Mesothelial cell of epicardium (in vitro differentiated cells): ENCODE measurements at places on chromosomes 7 and 10. TPM values are rescaled to one million over a fixed set of nuclear protein-coding genes. Genes with fewer than 3 reads are reported as not detected.
A peak's percentile ranks its signal among the peaks of the same experiment; 100 is the strongest.

Gene RELN
- 7.3 to 9.7 TPM (median 8.6 TPM) in 3 replicates for total RNA-seq

DNA sequence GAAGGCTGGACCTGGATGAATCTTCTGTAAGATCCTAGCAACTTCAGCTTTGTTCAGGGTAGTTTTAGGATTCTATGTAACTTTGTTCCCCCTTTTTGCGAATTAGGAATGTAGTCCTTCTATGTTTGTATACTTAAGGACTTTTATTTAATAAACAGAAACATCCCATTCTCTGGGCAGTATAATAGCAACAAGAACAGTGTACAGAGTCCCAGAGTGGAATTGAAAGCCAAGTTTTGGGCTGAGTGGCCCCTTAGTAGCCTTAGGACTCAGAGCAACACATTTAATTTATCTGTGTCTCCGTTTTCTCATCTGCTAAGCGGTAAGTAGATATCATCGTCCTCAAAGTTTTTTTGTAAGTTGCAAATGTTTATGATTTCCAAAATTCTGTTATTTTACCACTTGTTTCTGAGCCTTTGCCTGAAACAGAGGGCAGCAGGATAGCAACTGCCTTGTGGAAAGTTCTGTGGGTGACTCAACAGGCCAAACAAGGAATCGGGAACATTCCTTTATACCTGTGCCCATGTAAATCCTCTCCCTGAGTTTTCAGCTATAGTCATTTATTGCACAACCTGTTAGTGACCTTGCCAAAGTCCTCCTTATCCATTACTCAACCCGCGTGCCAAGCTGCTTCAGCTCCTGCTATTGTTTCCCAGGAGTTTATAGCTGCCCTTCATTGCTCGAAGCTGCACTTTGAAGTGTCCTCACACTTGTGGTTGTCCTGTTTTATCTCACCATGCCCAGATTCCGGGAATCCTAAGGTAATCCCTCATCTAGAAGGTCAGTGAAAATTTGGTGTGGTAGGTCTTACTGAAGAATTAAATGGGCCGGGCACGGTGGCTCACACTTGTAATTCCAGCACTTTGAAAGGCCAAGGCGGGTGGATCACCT, 199.1 kb upstream of the AHR start:
- DNase-seq = no peak

GRCh38 chr10:94403380-94404213, 1.3 kb downstream of the TBC1D12 start:
- DNase-seq = peak; percentile 24

Gene GBX1
- total RNA-seq = 0.20 TPM in 1 of 3 replicates, not detected in the others

DNA sequence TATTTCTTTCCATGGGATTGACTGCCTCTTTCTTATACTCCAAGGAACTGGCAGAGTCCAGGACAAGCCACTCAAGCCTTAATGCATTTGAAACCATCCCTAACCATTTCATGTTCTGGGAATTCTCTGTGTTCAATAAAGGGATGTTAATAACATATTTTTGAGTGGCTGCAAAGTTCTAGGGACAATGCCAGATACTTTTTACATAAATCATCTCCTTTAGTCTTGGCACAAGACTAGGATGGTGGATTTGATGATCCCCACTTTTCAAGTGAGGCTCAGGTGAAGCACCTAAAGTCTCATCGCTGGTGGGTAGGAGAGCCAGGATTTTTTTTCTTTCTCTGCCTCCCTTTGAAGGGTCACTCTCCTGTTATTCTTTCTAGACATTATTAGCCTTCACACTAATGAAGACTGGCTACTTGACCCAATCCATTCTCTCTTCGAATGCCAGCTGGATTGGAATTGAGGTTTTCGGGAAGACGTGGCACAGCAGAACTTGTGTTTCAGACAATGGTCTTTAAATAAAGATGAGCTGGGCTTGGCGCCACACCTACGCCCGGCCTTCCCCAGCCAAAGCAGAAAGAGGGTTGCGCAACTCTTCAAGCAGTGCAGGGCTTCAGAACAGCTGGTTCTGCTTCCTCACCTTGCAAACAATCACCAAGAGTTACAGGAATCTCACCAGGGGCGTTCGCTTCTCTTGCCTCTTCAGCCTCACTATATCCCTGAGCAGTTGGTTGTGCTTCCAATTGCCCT, 73.8 kb upstream of the BMPER start:
- no peak for DNase-seq

- DNase-seq = no peak
Observed at GRCh38 chr10:8121201-8121890, 66.9 kb downstream of the GATA3 start.

Gene CFAP46
- total RNA-seq = 3.1 to 4.1 TPM (median 3.2 TPM) in 3 replicates

DNA sequence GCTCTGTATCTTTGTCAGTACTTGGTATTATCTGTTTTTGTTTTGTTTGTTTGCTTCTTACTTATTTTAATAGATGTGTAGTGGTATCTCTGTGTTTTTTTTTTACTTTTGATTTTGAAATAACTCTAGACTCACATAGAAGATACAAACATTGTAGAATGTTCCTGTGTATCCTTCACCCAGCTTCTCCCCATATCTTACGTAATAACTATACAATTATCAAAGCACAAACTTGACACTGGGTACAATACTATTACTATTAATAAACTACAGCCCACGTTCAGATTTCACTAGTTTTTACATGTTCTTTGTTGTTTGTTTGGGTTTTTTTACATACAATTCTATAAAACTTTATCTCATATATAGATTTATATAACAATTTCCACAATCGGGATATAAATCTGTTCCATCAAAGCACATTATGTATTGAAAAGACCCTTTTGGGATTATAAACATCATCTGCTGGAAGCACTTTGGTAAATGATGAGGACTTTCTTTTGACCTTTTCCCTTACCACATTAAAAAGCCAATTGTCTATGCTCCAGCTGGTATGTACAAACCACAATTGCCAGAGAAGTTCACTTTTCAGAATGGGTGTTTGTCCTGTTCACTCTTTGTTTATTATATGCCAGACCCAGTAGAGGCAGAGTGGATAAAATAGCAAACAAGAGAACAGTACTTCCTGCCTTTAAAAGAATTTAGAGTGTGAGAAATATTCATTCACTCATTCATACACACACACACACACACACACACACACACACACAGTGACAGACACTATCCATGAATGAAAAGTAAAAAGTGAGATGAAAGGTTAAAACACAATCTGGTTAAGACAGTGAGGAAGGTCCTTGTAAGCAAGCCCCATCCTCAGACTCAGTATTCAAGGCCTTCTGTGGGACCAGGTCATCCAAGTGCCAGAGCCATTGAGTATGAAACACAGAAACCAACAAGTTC, 113.0 kb downstream of the SGMS1 start:
- no peak for DNase-seq

Gene CALML5
- total RNA-seq = 0.42 TPM in 1 of 3 replicates, not detected in the others

- DNase-seq = no peak
Observed at GRCh38 chr10:21458126-21458871, 67.2 kb downstream of the SKIDA1 start.

DNA sequence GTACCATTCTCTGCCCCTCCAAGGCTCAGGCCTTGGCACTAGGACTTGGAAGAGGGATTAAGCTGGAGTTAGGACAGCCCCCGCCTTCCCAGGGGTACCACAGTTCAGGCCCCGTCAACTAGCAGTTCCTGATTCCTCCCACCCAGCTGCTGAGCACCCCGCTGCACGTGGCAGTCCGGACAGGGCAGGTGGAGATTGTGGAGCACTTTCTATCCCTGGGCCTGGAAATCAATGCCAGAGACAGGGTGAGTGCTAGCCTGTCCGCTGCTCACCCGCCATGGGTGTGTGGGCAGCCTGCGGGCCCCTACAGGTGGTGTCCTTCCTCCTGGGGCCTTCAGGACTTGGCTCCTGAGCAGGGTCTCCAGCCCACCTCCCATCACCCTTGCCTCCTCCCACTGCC, 2.0 kb upstream of the HOGA1 start:
- DNase-seq = no peak

GRCh38 chr10:124544711-124545110, 83.1 kb downstream of the LHPP start:
- DNase-seq = no peak

Gene CDK1
- 41.9 to 42.4 TPM (median 42.3 TPM) in 3 replicates for total RNA-seq

Gene MMD2
- not detected in 3 replicates for total RNA-seq

DNA sequence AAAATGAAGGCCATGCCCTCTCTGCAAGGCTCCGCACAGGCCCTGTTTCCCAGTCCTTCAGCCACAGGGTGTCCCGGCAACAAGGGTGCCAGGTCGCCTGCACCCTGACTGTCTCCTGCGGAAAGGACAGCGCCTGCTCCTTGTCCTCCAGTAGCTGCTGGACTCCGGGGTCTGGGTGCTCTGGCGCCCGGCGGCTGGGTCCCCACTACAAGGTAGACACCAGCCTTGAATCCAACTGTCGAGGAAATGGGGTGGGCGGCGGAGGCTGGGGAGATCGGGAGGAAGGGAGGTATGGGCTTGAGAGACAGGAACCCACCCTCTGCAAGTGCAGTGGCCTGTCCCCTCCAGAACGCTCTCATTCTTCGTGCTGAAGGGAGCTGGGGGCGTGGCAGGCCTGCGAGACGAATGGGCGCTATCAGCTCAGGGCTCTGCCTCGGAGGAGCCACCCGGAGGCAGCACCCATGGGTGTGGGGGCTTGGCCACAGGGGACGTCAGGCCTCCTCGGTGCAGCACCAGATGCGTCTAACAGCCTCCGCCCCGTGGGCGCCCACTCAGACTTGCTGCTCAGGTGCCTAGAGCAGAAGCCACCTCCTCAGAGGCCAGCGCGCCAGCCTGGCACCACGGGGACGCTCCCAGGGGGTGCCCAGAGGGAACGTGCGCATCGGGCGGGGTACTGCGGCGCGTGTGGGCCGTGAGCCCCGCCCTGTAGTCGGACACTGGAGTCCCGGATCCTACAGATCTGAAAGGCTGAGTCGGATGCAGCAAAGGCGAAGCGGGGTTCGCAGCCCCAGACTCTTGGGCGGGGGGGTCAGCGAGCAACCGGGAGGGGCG, 15.6 kb downstream of the ADAM8 start:
- no peak for DNase-seq

Gene STEAP4
- total RNA-seq = 0.09 to 0.18 TPM (median 0.16 TPM) in 3 replicates

DNA sequence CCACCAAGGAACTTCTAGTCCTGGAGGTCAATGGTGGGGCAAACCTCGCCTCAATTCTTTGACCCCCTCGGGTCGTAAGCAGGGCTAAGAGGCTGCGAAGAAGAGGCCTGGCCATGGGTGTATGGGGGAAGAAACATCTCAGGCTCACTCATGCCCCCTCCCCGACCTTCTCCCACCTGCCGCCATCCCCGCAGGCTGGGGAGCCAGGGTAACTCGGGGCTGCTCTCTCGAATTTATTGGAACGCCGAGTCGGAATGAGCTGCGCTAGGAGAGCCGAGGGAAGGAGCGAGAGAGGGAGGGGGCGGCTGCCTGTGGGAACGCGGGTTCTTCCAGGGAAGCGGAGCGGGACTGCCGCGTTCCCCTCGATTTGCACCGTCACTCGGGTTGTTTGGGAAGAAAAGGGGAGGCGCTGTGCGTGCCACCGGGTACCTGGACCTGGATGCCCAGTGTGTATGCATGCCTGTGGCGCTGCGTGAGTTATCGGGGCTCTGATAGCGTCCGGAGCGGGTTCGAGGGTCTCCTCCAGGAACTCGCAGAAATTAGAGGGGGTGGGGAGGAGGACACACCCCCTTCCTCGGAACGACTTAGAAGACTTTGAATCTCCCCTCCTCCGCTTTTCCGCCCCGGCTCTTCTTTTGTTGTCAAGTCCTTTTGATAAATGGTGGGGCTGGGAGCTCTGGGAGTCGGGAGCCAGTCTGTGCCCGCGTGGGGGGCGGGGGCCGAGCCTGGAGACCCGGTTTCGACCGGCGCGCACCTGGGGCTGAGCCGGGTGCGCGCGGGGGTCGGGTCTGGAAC, 1.8 kb upstream of the ZNF503 start:
- peak; percentile 81 for DNase-seq

GRCh38 chr7:137961200-137962177, 40.4 kb downstream of the CREB3L2 start:
- no peak for DNase-seq

DNA sequence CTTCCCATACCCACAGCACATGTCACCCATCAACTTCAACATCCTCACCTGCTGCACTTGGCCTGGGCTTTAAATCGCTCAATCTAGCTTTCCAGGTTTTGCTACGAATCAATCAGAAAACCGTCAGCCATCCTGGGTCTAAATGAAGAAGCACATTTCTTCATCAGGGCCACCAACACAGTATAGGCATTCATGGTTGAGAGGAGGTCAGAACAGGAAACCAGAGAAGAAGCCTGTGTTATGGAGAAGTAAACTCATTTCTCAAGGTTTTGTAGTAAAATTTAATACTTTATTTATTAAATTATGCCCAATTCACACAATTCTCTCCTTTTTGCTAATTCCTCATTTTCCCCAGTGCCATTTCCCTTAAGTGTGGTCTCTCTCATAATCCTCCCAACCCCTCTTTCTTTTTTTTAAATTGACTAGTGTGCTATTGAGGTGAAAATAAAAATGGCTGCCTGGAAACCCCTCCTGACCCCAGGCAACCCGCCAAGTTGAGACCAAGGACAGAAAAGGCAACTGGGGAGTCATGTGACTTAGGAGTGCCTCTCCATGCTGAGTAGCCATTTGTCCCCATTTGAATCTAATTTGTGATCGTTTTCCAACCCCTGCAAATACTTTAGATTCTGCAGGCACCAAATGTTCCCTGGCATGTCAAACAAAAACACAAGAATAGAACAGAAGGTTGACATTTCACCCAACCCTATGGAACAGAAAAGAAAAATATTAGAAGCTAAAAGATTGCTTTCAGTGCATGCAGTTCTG, 181.1 kb upstream of the NAMPT start:
- DNase-seq = no peak

Gene SPDYE16
- total RNA-seq = 0.18 to 0.44 TPM (median 0.34 TPM) in 3 replicates

DNA sequence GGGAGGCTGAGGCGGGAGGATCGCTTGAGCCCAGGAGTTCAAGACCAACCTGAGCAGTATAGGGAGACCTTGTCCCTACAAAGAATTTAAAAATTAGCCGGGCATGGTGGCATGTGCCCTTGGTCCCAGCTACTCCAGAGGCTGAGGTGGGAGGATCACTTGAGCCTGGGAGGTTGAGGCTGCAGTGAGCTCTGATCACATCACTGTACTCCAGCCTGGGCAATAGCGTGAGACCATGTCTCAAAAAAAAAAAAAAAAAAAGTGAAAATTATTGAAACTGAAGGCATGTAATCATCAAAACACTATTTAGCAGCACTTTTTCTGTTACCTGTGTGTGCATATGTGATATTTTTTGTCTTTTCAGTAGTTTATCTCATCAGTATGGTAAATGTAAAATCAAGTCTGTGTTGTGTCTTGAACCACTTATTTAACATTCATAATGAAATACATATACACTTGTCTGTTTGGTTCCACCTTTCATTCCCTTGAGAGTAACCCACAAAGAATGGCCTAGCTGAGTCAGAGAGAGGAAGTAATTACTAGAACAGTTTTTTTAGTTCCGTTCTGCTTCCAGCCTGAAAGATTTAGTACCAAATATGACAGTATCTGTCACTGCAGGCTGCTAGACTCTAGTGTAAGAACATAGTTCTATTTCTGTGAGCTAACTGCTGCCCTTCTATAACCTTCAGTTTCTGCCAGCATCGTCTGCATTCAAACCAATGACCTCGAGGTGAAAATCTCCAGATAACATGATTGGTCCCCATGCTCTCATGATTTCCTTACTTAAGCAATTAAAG, 68.6 kb downstream of the MMRN2 start:
- DNase-seq = no peak

- DNase-seq = no peak
Observed at GRCh38 chr7:84876061-84876821, 310.6 kb downstream of the SEMA3D start.

Gene ZNF37A
- 24.2 to 24.9 TPM (median 24.8 TPM) in 3 replicates for total RNA-seq

- DNase-seq = no peak
Observed at GRCh38 chr7:155097338-155097737, 27.2 kb downstream of the HTR5A start.
